ENCODE measurements at places on chromosomes 7 and 10.
A peak's percentile ranks its signal among the peaks of the same experiment; 100 is the strongest.

DNA sequence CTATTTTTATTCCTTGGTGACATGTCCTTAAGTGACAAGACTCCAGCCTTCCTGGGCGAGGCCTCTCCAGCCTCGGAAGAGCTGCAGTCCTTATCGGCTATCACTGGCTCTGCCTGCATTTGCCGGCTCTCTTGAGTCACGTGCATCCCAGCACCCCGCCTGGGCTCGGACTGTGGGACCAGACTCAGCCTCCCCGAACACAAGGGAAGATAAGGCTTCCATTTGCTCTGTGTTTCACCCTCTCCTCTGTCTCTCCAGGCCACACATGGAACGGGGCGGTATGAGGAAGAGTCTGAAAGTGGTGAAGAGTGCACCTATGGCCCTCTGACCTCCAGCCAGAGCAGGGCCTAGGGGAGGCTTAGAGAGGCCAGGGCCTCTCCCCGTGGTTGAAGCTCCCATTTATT lies 4.7 kb downstream of the GDF2 start:
- no peak for DNase-seq

DNA sequence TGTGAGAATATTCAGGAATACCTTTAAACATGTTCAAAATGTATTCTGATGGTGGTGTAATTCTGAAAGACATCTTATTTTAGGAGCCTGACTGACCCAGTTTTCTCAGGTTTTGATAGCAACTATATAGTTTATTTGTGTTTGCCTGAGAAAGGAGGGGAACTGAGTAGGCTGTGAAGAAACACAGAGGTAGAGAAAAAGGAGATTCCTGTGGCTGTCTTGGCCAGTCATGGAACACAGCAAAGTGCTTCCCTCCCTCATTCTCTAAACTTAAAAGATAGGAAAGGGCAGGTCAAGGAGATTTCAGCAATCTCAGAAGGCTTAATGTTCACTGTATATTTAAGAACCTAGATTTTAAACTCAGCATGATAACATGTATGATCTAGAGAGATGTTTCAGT lies 43.5 kb downstream of the ZMYND11 start:
- DNase-seq = no peak

GRCh38 chr10:18822156-18822555 lies 162.9 kb downstream of the ARL5B start:
- no peak for DNase-seq

DNA sequence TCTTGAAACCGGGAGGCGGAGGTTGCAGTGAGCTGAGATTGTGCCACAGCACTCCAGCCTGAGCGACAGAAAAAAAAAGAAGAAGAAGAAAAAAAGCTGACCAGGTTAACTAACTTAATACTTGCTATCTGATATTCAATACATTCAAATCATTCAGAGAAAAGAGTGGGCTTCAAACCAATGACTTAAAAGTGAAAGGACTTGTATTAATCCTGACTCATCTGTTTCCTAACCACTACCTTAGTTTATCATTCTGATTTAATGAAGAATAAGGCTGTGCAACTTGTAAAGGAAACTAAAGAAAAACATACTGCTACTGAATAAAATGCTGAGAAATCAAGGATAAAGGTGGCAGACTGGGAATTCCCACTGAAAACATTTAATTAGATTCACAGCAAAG lies 128.4 kb downstream of the NRBF2 start:
- DNase-seq = peak; percentile 42

DNA sequence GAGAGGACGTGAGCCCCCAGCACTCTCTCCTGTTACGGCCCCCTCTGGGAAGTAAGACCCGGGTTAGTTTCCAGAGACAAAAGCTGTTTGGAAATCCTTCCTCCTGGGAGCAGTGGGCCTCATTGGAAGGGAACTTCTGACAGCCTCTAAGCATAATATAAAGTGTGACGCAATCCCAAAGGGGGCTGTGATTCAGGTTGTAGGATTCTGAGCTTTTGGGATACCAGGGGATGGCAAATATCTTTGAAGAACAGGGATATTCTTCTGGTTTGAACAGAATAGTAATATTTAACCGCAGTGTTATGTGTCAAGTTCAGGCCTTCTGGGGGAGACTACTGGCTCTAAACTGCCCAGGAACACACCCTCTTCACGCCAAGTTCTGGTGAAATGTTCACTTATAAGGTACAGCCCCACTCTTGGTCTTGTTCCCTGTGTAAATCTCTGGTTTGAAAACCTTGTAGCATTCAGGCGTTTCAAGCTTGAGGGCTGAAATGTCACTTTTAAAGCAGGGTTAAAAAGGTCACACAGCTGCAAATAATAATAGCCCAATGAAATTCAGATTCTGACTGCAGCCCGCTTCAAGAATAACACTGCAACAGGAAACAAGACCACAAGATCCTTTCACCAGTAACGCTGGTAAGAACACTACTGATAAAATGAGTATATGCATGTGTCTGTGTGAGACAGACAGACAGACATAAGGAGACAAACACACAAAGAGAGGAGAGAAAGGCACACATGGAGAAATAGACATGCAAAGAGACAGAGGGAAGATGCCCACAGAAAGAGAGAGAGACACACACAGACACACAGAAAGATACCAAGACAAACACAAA lies 69.0 kb downstream of the CREB5 start:
- DNase-seq = peak; percentile 20

DNA sequence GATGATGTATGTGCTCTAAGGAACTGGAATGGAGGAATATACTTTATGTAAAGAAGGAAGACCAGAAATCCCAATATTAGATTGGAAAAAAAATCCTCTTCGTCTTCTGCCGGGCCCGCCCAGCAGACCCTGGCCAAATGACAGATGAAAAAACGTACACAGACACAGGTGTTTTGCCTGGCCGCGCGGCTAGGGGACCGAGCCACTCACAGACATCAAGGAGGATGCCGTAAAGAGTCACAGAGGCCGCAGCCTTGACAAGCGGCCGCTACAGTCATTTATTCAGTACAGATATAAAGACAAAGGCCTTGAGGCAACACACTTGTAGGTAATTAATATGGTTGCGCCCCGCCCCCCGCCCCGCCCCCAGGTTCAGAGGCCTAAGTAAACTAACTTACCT lies 594.1 kb downstream of the GRM8 start:
- DNase-seq = no peak

GRCh38 chr10:12790270-12790669 lies 211.2 kb downstream of the CCDC3 start:
- DNase-seq = no peak

GRCh38 chr7:46165276-46165675 lies 244.2 kb upstream of the IGFBP3 start:
- no peak for DNase-seq

GRCh38 chr10:92313750-92314149 lies 22.8 kb downstream of the MARCHF5 start:
- DNase-seq = no peak

- no peak for DNase-seq
Observed at GRCh38 chr7:56483861-56484550, 367.8 kb upstream of the NUPR2 start.

- DNase-seq = peak; percentile 15
Observed at GRCh38 chr10:114498413-114499111, 94.3 kb upstream of the AFAP1L2 start.

DNA sequence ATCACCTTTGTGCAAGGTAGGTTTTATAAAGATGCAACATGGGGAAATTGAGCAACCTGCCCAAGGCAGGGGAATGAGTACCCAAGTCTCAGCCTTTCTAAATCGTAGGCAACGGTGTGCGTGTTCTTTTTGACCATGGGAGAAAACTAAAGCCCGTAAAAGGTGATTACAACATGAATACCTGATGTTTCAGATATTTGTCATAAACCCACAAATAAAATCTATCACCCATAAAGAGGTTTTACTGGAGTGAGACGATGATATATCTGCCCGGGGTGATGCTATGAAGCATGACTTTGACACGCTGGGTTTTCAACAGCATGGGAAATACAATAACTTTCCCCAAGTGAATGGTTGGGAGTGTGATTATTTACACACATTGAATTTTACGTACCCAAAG lies 406.3 kb upstream of the KLF6 start:
- DNase-seq = no peak

DNA sequence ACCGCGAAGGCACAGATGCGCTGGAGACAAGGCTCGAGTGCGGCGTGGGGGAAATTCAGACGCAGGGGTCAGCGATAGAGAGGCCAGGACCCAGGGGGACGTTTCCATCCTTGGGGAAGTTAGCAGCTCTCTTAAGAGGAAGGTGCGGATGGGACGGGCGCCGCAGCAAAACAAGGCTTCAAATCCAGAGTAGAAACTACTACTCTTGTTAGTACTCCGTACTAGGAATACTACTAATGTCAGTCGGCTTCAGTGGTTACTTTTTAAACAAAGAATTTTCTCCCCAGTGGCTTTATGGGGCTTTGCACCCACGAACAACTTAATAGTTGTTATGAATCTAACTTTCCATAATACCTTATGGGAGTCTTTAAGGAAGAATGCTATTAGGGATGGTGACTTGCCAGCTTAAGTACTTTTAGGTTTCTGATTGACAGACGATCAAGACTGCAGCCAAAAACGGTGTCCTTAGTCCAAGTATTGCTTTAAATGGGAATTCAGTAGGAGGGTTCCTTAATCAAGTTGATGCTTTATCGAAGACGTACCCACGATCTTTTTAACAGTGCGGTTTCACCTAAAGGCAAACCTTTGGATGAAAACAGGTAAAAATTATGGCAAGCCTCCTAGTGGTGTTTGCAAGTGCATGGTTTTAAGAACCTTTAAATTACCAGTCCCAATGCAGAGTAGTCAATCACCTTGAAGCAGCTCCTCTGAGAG lies 812 bp upstream of the IDE start:
- peak; percentile 10 for DNase-seq

GRCh38 chr7:157516311-157516710 lies 179.5 kb downstream of the DNAJB6 start:
- no peak for DNase-seq

DNA sequence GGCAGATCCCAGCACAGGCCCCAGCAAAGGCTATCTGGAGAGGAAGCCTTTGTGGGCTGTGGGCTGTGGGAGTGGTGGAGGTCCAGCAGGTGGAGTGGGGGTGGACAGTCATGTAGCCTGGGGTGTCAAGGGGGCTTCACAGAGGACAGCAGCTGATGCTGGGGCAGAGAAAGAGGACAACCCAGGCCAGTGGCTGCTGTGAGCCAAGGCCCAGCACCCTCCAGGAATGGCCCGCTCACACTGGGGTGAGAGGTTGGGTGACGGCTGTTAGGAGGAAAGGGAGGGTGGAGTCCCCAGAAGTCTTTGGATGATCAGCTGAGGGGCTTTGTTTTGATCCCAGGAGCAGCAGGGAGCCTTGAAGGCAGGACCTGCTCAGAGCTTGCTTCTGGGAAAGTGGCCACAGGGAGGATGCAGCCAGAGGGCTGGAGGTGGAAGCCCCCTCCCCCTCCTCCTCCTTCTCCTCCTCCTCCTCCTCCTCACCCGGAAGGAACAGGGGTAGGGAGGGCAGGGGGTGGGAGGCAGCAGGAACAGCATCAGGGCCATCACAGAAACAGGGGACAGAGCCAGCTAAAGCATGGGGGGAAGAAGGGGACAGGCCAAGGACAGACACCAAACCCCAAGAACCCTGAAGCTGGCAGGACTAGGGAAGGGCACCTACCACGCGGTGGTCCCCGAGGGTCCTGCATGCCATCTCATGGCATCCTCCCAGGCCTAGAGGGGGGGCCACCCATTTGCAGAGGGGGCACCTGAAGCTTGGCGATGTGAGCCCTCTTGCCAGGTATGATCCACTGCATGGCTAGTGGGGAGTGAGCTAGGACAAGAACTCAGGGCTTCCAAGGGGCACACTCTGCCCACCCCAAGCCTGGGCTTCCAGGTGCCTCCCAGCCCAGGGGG lies 144.9 kb downstream of the GRID1 start:
- no peak for DNase-seq

DNA sequence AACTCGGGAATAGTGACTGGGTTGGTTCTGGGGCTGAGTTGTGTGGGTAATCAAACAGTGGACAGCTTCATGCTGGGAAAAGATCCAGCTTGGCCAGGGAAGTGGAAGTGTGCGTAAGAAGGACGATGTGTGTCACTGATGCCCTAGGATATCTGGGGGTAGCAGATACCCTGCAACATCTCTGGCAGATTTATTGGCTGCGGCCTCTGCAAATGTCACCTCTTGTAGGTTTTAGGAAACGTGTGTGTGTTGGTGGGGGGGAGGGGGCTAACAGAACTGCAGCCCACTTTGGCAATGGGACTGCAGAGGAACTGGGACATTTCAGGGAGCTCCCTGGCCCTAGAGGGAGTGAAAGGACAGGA lies 965 bp upstream of the AGAP3 start:
- no peak for DNase-seq

DNA sequence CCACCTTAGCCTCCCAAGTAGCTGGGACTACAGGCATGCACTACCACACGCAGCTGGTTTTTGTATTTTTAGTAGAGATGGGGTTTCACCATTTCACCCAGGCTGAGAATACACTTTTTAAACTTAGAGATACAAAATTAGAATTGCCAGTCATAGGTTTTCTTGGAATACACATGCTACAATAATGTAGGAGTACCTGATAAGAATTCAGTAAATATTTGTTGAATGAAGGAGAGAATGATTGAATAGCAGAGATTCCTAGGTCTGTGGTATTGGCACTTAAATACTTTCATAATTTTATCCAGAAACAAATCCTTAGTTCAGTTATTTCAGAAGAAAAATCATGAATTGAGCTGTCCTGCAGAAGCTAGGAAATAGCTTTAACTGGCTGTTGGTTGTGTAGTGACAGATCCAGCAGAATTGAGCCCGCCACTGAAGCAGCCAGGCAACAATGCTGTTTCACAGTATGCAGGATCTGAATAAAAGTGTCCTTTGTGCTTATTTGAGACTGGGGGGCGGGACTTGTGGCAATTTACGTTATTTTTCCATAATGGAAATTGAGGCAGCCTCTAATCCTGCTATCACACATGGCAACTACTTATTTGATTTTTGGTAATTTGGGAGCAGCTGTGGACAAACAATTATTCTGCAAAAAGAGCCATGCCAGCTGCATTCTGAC lies 31.5 kb downstream of the NRF1 start:
- no peak for DNase-seq

DNA sequence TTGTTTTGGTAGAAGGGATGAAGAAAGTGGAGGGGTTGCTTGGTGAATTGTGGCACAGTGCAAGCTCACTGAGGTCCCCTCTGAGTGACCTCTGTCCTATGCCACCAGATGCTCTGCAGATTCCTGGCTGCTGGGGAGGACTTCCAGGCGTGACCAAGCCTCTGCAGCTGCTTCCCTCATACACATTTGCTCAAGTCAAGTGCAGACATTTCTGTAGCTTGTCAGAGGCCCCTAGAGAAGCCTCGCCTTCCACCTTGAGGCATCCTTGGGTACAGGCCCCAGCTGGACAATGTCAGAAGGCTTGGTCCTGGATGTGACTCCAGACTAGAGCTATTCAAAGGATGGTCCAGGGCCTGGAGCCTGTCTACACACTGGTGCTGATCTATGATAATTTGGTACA lies 464.2 kb downstream of the PLXNA4 start:
- DNase-seq = no peak

DNA sequence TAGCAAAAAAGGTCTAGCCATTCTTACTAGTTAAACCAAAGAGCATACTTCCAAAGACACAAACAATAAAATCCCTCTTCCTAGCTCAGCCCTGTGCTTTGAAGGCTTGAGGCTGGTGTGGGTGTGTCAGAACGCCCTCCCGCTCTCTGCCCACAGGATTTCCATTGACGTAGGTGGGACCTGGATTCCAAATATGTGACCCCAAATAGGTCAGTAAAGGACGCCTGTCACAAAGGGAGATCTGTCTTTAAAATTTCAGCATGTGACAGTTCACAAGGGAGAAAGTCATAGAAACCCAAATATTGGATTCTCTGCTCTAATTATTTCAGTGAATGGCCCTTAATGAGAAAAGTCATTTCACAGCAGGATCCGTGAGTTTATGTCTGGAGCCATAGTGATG lies 39.9 kb upstream of the LYZL1 start:
- DNase-seq = no peak

- DNase-seq = no peak
Observed at GRCh38 chr10:127738512-127739424, 1.8 kb downstream of the FOXI2 start.
